Hindlimb muscle (tissue), 1 donor: ENCODE measurements at places on chromosomes 12 and 14.
A peak's percentile ranks its signal among the peaks of the same experiment; 100 is the strongest.

GRCh38 chr12:111720457-111720856 lies 34.6 kb downstream of the ACAD10 start:
- DNase-seq: no peak

GRCh38 chr14:44271637-44272036 lies 235.4 kb downstream of the FSCB start:
- no peak for DNase-seq

DNA sequence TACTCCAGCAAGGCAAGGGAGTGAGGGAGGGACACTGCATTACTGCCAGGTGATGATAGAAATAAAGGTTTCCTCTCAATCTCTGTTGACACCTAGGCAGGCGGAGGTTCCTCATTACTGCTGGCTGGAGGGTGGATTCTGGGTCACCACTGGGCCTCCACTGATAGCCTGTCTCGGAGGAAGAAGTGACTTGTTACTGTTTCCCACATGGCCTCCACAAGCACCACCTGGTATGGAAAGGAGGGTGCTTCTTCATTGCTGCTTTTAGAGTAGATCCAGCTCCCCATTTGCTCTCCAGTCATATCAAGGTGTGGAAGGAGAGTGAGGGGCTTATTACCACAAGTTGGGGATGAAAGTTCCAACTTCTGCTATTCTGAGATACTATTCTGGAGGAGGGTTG lies 6.4 kb downstream of the PRR4 start:
- DNase-seq: no peak

DNA sequence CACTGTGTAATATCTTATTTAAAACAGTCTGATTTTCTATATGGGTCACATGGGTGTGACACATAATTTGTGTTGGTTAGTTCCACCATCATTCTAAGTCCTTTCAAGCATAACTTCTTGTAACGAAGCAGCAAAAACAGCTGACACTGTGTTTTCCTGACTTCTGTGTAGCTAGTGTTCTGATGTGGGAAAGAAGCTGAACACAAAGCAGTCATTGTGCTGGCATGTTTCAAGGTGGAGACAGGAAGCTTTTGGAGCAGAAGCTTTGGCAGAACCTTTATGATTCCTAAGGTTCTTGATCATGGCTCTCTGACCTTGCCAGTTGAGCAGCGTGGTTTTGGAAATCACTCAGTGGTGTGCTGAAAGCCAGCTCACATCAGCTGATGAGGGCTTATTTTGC lies 351.7 kb upstream of the MDGA2 start:
- no peak for DNase-seq

- DNase-seq: peak; percentile 26
Measured at GRCh38 chr14:94390372-94391086, 2.1 kb upstream of the SERPINA1 start.

GRCh38 chr14:64035143-64035542 lies 182.3 kb downstream of the SYNE2 start:
- DNase-seq: no peak

- no peak for DNase-seq
Measured at GRCh38 chr14:105143451-105144025, 25.0 kb downstream of the JAG2 start.

GRCh38 chr12:71838231-71838630 lies 1.3 kb upstream of the TBC1D15 start:
- no peak for DNase-seq

- no peak for DNase-seq
Measured at GRCh38 chr14:62420847-62421246, 624.4 kb downstream of the KCNH5 start.

GRCh38 chr12:47950856-47951468 lies 12.4 kb upstream of the TMEM106C start:
- no peak for DNase-seq

DNA sequence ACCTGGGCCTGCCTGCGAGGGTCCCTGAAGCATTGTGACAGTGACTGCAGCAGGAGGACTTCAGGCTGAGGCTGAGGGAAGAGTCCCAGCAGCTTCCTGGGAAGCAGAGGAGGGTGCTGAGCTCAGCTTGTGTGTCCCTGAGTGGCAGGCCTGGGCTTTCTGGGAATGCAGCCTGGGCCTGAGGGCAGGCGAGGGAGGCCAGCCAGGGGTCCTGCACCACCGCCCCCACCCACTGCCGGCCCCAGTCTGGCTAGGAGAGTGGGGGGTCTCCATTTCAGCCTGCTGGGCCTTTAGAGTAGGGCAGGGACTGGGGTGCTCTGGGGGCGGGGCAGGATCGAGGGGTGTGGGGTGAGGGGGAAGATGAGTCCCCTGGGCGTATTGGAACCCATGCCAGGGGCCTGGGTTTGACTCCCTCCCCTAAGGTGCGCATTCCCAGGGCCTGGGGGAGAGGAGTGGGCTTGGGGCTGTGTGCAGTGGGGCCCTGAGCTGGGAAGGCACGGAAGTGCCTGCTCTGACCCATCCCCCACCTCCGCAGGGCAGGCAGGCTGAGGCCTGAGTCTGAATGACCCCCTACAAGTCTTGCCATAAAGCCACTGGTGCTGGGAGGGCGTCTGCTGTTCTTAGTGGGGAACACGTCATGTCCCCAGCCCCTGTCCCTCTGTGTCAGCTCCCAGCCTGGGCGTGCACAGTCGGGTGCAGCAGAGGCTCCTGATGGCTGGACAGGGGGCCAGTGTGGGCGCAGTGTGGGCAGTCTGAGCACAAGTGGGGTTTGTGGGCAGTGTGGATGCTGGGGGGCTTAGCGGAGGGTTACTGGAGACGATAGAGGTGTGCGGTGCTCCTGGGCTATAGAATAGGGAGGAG lies 46.4 kb downstream of the KRT80 start:
- DNase-seq: no peak

- DNase-seq: no peak
Measured at GRCh38 chr14:104180561-104181165, 42.3 kb downstream of the KIF26A start.

GRCh38 chr14:35337269-35338255 lies 45.4 kb downstream of the PSMA6 start:
- no peak for DNase-seq

GRCh38 chr12:54306925-54307741 lies 6.3 kb upstream of the NFE2 start:
- peak; percentile 31 for DNase-seq

DNA sequence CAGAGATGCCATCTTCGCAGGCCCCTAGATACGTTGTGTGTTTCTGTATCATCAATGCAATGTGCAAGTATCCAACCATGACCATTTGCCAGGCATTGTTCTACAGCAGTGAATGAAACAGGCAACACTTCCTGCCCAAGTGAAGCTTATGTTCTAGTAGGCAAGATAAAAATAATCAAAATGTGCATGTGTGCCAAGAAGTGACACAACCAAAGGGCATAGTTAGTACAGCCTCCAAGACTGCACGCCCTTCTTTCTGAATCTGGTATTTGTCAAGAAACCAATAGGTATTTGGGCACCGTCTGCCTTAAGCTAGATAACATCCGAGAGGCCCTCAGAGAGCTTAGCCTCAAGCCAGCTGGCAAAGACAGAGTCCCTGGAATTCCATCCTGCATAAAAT lies 152.0 kb downstream of the TMEM132C start:
- no peak for DNase-seq

DNA sequence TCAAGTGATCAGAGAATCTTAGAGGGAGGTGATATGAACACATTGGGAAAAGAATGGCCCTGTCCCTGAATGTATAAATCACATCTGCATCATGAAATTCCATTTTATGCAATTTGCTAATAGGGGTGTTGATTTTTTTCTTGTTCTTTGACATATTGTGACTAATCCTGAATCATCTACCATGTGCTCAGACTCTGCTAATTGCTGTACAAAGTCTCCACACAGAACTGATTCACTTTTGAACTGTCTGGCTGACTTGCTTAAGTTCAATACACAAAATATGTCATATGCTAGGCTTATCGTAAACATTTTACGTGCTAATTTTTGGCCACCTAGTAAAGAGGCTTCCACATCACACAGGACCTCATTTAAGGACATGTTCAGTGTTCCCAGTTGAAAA lies 2.6 kb downstream of the TMEM132D start:
- no peak for DNase-seq

DNA sequence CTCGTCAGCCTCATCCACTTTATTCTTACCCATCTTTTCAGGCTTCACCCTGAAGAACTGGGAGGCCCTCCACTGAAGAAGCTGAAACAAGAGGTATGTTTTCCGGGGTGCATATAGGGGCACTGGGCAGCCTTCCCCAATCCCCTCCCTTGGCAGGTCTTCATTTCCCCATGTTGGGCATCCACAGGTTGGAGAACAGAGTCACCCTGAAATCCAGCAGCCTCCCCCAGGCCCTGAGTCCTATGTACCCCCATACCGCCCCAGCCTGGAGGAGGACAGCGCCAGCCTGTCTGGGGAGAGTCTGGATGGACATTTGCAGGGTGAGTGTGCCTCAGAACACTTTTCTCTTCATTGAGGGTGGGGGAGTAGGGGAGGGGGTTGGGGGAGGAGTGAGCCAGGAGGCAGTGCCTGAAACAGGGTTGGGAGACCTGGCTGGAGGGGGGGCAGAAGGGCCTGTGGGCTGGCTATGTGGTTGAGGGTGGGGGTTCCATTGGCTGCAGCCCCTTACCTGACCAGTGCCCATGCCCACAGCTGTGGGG lies 4.0 kb downstream of the NAB2 start:
- DNase-seq: no peak

- no peak for DNase-seq
Measured at GRCh38 chr12:32874975-32875374, 21.6 kb downstream of the PKP2 start.

- peak; percentile 56 for DNase-seq
Measured at GRCh38 chr12:126742241-126742641, 1524.7 kb upstream of the TMEM132C start.

DNA sequence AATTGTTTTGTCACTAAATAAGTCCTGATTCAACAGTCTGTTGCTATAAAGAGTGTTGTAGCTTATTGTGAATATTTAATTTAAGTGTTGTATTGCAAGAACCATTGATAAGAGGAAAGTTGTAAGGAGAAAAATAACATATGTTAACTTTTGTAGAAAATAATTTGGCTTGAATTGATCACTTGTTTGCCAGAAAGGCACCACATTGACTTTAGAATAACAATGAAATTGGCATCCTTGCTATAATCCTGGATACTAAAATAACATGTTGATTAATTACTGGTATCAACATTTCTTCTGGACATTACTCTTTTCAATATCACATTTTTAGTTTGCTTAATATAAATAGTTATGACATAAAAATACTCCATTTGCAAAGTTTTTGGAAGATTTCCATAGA lies 159.0 kb downstream of the MGAT4C start:
- DNase-seq: no peak

GRCh38 chr14:69141550-69141949 lies 11.4 kb downstream of the DCAF5 start:
- no peak for DNase-seq

DNA sequence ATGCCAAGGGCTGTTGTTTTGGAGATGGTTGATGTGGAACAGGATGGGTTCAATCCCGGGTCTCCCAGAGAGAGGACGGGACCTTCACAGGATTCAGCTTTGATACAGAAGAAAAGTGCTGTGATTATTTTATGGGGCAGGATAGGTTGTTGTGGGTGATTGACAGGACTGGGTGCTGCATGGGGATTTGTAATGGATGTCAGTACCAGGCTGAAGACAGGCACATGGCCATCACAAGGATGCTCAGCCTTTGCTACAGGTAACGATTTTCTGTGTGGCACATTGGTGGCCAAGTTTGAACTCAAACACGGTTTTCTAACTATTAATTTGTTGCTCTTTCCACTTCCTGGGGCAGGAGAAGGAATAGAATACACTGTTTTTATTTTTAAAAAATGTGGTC lies 4.5 kb upstream of the GUCY2C start:
- no peak for DNase-seq
